ENCODE measurements at places on chromosomes 3 and 15.

GRCh38 chr15:53506370-53506769, 253.1 kb downstream of the WDR72 start:
- DNase-seq: no peak

- DNase-seq: no peak
Measured at GRCh38 chr3:141202682-141203081, 28.9 kb upstream of the PXYLP1 start.

DNA sequence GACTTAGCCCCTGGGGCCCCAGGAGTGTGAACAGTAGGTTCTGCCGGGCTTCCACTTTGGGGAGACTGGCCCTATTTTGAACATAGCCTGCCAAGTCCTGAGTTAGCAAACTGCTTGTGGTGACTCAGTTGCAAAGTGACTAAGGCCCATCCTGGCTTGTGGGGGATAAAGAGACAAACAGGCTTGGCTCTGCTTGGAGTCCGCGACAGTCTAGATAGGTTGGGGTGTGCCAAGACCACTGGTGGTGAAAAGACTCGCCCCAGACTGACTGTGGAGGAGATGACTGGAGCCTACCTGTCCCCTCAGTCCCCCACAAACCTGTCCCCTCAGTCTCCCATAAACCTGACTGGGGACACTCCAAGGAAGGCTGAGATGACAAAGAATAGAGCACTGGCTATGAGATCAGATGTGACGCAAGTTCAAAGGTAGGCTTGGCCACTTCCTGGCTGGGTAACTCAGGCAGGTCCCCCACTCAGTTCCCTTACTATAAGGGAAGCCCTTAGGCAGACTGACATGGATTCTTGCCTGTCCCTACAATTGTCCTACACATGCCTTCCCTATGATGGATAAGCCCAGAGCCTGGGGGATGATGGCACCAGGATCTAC, 4.3 kb downstream of the DNASE1L3 start:
- DNase-seq: peak; percentile 30

DNA sequence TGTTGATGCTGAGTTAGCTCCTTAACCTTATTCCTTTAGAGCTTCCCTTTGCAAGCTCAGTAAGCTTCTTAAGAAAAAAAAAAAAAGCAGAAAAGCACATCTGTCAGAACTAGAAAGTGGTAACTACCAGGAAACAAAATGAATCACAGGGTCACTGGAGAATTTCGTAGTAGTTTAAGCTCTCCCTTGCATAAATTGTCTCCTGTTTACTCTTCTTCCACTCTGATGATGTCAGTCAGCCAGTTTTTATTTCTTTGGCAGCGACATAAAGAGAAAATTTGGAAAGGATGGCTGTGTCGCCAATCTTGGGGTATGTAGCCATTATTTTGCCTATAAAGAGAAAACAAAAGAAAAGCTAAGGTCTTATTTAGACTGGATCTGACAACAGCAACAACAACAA, 3.2 kb upstream of the GABRR3 start:
- no peak for DNase-seq

DNA sequence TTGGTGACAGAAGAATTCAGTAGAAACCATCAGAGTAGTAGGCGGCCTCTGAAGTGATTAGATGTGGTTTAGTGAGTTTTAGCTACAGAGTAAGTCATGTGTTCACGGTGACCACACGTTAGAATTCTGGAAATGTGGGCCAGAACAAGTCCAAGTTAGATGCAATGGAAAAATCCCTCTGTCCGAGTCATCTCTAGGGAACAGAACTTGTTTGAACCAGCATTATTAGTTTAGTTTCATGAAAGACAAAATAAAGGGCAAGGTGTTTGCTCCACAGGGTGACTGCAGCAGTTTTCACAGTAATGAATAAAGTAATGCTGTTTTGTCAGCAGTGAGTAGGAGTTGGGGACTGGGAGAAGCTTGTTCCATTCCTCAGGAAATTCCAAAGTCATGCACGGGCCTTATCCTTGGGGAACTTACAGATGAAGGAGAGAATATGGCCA, 100.2 kb downstream of the CGNL1 start:
- DNase-seq: no peak

- DNase-seq: no peak
Measured at GRCh38 chr15:69094124-69094921, 66.1 kb upstream of the GLCE start.

DNA sequence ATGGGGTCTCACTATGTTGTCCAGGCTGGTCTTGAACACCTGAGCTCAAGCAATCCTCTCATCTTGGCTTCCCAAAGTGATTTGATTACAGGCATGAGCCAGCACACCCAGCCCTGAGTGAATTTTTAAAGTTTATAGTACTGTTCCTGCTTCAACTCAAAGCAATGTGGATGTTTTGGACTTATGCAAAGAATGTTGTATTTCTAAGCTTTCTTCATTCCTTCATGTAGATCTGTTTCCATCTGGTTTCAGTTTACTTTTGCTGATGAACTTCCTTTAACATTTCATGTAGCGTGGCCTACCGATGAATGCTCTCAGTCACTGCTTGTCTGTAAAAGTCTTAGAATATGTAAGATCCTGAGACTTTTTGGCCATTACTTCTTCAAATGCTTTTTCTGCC, 23.2 kb downstream of the NRG4 start:
- DNase-seq: no peak

GRCh38 chr3:196219194-196219969, 3.0 kb downstream of the SLC51A start:
- peak; percentile 95 for DNase-seq

GRCh38 chr15:70479785-70480184, 283.6 kb downstream of the UACA start:
- DNase-seq: no peak

DNA sequence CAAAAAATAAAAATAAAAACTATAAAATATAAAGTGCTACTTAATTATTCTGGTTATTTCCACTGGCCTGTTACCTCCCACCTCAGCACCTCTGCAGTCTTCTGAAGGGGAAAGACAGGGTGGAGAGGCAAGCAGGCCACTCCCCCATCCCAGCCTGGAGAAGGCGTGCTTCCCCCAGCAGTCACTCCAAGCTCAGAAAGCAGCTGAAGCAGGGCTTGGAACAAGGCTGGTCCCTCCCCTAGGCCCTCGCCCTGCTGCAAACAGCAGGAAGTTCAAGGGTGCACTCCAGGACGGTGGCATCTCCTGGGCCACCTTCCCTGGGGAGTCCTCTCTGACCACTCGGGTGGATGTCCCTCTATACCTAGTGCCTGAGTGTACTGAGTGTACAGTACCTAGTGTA, 21.4 kb downstream of the CACNA2D2 start:
- DNase-seq: no peak

- no peak for DNase-seq
Measured at GRCh38 chr15:57098896-57099295, 180.5 kb downstream of the TCF12 start.

DNA sequence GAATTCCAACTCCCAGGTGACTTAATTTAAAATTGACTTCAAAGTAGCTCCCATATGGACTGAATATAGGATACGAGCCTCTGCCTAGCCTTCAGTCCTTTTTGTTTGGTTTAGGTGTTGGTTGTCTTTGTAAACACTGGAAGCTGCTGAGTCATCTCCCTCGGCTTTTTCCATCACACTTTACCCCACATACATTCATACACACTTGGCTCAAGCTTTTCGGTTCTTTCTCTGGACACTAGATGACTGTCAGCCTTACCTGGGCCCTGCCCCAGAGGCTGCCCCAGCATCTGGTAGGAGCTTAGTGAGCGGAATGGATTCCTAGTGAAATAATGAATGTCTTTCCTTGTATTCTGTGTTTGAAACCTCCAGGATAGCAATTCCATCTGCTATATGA, 201.5 kb upstream of the IL12A start:
- DNase-seq: peak; percentile 94

- no peak for DNase-seq
Measured at GRCh38 chr3:3334491-3334890, 155.0 kb upstream of the CRBN start.

- DNase-seq: no peak
Measured at GRCh38 chr3:72768006-72768441, 80.2 kb downstream of the SHQ1 start.

GRCh38 chr3:16452261-16452660, 61.2 kb downstream of the RFTN1 start:
- DNase-seq: no peak

GRCh38 chr3:125035217-125035616, 20.6 kb downstream of the HEG1 start:
- no peak for DNase-seq

DNA sequence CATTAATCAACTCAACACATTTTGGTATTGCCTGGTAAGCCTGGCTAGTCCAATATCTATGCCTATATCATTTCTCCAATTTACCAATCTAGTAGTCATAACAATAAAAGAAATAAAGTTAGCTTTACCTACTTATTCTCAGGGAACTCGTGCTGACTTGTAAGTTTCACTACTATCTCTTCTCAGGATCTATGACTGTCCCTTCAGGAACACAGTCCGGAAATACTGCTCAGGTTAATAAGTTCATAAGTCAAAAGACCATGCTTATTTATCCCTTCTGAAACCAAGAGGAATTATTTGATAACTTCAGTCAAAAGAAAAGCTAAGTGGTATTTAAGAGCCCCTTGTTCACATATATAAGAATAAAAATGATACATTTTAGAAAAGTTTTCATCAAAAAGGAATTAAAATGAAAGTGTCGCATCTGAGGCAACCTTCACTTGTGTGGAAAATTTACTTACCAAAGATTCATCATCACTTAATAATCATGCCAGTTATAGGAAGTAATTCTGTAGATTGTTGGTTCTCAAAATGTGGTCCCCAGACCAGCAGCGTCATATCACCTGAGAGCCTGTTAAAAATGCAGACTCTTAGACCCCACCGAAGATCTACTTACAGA, 15.5 kb upstream of the THRB start:
- peak; percentile 34 for DNase-seq

DNA sequence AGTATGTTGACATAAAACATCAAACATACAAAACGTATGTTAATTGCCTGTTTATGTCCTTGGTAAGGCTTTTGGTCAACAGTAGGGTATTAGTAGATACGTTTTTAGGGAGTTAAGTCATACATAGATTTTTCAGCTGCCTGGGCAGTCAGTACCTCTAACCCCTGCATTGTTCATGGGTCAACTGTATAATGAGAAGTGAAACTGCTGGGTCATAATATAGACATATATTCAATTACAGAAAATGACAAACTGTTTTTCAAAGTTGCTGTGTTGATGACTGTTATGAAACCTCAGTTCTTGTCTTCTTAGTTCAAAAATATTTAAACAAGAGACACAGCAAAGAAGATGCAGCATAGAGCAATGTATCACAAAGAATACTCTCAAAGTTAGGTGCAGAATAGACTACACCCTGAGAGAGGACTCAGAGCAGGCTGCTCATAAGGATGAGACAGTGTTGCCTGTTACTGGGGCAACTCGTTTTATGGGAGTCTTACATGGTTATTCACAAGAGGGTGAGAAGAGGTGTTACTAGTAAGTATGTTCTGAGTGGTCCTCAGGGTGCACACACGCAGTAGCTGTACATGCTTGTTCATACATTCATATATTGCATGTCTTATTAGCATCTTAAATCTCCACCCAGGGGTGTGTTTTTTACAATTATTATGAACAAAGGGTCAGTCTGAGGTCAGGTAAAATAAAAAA, 53.1 kb upstream of the ADAMTS17 start:
- no peak for DNase-seq

DNA sequence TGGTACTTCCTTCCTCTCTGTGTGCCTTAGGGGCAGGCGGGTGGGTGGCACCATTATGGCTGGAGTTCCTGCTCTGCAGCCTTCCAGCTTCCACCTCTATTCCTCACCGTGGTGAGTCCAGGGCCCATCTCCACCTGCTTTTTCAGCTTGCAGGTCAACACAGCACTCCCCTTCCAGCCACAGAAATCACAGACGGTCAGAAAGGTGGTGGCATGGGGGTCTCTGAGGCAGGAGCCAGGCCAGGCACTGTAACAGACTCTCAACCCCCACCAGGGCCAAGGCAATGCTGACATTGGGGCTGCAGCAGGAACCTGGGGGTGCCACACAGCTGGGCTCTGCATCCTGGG, 16.6 kb downstream of the KLF15 start:
- no peak for DNase-seq

DNA sequence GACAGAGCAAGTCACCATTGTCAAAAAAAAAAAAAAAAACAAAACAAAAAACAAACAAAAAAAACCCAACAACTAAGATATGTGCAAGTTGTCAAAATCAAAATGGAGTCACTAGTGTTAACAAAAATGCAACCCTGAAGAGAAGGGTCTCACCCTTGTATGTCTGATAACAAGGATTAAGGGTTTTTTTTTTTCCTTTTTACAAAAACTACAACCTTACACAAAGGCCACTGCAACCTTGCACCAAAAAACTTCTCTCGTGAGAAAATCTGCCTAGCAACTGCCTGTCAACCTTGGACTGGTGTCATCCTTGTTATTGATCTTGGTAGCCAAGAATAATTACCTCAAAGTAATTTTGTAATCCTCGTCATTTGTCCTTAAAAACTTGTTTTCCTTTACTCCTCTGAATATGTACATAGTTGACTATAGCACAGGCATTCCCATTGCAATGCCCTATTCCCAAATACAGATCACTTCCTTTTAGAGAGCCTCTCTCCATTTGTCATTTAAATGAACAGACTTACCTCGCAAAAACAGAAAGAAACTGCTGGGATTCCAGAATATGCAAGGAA, 24.0 kb downstream of the TFRC start:
- DNase-seq: no peak

- DNase-seq: no peak
Measured at GRCh38 chr3:82633319-82633718, 871.9 kb upstream of the GBE1 start.

DNA sequence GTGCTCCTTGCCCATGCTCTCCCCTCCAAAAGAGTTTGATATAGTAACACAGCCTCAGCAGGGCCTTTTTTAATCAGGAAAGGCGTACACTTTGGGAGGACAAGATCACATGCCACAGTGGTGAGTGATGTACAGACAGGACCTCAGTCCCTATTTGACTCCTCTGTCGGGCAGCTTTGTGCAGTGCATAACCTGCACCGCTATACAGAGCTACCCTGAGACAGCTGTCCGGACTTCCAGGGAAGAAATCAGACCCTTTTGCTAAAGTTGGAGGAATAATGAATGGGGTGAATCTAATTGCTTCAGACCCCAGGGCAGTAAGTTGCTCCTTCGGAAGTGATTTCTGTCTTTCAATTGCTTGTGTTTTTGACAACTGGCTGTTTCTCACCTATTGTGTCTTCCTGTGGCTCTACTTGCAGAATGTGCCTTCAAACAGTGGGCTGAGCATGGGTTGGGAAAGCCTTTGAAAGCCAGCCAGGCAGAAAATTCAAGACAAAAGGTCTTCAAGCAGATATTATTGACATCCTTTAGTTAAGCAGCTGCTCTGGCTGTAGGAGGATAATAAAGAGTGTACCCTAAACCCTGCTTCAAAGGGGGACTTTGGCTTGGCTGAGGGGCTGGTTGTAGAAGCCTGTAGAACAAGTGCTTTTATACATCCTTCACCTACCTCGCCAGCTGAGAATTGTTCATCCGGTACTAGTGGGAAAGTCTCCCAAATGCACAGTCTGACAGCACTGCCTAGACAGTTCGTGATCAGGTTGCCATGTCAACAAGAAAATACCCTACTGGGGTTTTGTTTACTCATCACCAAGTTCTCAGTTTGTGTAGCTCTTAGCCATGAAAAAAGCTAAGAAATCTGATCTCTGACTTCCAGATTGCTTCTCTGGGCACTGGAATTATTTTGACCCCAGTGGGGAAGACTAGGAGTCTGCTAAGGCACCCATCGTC, 35.1 kb downstream of the SNTN start:
- DNase-seq: no peak

GRCh38 chr3:143252931-143253330, 133.4 kb downstream of the CHST2 start:
- no peak for DNase-seq

All from dermis microvascular lymphatic vessel endothelial cell (primary cell).